M059J (cell line): ENCODE measurements at places on chromosomes 16 and 17.
A peak's percentile ranks its signal among the peaks of the same experiment; 100 is the strongest.

DNA sequence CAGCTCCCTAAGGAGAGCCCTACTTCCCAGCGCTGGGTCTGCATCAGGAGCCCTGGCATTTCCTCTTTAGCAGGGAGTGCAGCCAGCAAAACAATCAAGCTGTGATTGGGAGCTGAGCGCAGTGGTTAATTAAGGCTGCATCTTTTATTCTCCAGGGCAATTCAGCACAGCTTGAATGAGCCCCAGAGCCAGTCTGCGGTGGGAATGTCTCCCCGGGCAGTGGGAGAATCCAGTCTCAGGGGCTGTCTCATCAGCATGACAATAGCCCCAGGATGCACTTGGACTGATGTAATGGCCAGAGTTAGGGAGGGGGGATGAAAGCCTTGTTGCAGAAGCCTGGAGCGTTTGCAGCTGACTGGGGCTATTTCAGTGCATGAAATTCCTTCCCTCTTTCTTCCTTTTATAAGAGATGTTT is 292.6 kb upstream of the SOX9 start:
- peak; percentile 88 for DNase-seq

GRCh38 chr16:85912211-85912974 is 13.4 kb downstream of the IRF8 start:
- DNase-seq = no peak

DNA sequence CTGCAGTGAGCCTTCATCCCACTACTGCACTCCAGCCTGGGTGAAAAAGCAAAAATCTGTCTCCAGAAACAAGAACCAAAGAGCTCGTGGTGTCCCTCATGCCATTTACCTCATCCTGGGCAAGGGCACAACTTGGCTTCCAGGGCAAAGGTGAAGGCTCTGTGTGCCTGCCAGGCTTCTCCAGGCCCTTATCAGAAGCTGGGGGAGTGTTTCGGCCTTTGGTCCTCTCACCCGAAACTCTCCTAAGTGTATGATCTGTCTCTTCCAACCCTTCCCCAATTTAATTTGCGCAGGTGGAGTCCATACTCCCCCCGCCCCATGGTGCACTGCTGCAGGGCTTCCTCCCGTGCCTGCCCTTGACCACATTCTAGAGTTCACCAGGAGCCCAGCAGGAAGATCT is 1.1 kb downstream of the CES2 start:
- no peak for DNase-seq

DNA sequence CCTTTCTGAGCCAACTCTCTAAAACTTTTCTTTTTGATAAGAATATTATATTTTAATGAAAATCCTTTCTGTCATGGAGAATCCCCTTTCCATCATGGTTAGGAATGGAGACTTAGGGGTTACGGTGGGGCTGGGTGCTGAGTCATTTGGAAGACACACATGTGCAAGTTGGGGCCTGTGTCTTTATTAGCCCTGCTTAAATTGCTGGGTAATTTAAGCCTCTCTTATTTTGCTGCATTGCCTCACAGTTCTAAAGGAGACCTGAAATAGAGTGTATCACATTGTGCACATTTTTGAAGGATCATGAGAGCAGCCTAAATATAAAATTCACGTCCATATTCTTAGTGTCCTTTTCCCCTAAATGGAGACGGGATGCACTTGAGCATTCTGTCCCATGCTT is 61.8 kb upstream of the RBFOX1 start:
- DNase-seq = no peak

- DNase-seq = peak; percentile 98
These were observed 181.9 kb downstream of the SNX29 start for GRCh38 chr16:12158428-12158827.

DNA sequence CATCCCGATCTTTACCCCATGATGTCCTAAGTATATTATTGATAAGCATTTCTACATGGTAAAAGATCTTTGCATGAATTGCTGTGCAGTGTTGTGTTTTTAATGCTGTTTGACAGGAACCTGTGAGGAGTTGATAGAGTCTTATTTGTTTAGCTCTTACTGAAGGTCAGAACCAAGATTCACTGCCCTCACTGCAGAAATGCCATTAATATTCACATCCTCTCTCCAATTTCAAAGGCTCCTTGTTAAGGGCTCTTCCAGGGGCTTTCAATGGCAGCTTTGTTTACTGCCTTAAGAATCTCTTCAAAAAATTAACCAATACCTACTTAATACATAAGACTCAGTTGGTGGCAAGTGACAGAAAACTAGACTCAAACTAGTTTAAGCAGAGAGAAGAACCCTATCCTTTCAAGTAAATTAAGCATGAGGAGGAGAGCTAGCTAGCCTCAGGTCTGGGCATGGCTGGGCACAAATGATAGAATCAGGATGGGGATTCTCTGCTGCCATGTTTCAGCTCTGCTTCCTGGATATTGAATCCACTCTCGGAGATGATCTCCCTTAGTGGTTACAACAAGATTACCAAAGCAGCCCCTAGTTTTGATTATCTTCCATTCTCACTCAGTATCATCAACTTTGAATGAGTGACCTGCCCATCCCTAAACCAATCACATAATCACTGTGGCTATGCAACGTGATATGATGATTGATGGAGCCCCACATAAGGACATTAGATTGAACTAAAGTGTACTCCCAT is 311.8 kb downstream of the CDH11 start:
- DNase-seq = no peak

DNA sequence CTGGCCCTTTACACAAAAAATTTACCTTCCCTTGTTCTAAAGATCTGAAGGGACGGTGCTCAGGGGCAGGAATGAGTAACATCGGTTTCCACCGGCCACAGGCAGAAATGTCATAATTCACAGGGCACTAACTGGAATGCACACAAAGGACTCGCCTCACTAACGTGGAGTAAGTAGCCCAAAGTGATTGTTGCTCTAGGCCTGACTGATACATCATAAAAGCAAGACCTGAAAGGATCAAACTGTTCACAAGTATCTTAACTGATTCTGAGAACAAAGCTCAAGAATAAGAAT is 8.9 kb upstream of the TCF25 start:
- peak; percentile 57 for DNase-seq

- DNase-seq = no peak
These were observed 84.6 kb upstream of the GRIN2A start for GRCh38 chr16:10266809-10267208.

- DNase-seq = peak; percentile 23
These were observed 15.3 kb downstream of the SGF29 start for GRCh38 chr16:28569021-28569420.

GRCh38 chr17:31568539-31568938 is 177.1 kb downstream of the RAB11FIP4 start:
- DNase-seq = no peak

- no peak for DNase-seq
These were observed 758 bp downstream of the ADAMTS18 start for GRCh38 chr16:77434022-77434529.

- peak; percentile 19 for DNase-seq
These were observed 36.1 kb downstream of the GINS2 start for GRCh38 chr16:85652431-85653221.

DNA sequence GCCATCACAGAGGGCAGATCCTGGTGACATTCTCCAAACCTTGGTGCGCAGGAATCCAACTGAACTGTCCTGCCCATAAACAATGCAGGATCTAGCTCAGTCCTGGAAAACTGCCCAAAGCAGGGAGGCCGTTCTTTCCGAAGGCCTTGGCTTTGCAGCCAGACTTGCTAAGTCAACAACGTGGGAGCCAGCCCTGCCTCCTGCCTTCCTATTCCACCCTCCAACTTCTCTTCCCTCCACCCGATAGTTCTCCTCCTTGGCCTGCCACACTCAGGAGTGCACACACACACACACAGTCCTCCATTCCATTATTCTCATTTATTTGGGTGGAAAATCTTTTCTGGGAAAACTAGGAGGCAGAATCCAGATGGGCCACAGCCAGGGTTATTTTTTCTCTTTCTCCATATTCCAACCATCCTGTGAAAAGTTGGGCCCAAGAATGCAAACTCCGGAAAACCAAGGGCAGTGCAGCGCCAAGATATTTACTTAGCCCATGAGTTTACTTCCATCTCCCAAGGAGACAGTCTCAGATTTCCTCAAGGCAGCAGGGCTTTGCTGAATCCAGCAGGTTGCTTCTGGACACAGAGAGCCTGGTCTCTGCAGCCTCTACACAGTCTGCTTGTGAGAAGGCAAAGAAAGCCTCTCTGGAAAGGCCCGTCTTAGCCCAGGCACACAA is 15.8 kb downstream of the COPRS start:
- peak; percentile 60 for DNase-seq

- peak; percentile 30 for DNase-seq
These were observed 13.5 kb upstream of the ADORA2B start for GRCh38 chr17:15931394-15931793.

DNA sequence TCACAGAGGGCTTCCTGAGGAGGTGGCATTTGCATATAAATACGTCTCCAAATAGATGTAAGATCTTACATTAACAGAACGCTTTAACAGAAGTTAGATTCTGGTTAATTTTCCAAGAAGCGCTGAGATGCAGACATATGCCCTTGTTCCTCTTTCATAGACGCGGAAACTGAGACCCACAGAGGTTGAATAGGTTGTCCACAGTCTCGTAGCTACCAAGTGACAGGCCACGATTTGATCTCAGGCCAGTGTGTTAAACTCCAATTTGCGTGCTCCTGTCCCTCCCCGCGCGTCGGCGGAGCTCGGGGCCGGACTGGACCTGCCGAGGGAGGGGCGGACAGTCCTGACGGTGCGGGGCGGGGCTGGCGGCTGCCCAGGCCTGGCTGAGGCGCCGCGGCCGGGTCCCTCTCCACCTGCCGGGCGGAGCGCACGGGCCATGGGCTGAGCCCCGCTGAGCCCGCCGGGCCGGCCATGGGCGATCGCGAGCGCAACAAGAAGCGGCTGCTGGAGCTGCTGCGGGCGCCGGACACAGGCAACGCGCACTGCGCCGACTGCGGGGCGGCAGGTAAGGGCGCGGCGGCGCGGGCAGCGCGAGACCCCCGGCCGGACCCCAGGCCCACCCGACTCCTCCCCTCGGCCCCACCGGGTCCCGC is at the start of gene ADAP2:
ADAP2 (plus strand) TSS at position 402 of the 653 bp plus-strand sequence; CDS start at position 472, 70 bp downstream.
- DNase-seq = no peak

DNA sequence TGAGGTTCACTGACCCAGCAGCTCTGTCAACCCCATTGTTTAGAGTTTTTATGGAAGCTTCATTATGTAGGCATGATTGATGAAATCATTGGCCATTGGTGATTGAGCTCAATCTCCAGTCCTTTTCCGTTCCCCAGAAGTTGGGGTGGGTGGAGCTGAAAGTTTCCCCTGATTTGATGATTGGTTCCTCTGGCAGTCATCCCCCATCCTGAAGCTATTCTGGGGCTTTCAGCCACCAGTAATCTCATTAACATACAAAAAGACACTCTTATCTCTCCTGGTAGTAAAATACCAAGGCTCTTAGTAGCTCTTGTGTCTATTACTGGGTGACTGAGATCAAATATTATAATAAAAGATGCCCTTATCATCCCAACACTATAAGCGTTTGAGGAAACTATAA is 67.1 kb downstream of the TANC2 start:
- DNase-seq = no peak

DNA sequence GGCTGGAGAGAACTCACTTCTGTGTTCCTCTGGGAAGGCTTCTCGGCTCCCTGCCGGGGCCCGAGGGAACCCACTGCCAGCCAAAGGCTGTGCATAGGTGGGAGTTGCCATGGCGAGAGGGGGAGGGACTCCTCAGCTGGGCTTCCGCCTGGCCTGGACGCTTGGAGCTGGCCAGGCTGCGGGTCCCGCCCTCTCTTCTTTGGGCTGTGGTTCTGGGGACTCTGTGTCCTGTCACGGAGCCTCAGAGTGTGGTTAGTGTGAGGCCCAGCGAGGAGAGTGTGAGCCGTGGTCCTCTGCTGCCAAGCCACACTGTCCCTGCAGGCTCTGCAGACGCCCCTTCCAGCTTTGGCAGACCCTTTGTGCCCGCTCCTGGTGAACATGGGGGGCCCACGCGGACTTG is 123.1 kb downstream of the OR1D5 start:
- no peak for DNase-seq

DNA sequence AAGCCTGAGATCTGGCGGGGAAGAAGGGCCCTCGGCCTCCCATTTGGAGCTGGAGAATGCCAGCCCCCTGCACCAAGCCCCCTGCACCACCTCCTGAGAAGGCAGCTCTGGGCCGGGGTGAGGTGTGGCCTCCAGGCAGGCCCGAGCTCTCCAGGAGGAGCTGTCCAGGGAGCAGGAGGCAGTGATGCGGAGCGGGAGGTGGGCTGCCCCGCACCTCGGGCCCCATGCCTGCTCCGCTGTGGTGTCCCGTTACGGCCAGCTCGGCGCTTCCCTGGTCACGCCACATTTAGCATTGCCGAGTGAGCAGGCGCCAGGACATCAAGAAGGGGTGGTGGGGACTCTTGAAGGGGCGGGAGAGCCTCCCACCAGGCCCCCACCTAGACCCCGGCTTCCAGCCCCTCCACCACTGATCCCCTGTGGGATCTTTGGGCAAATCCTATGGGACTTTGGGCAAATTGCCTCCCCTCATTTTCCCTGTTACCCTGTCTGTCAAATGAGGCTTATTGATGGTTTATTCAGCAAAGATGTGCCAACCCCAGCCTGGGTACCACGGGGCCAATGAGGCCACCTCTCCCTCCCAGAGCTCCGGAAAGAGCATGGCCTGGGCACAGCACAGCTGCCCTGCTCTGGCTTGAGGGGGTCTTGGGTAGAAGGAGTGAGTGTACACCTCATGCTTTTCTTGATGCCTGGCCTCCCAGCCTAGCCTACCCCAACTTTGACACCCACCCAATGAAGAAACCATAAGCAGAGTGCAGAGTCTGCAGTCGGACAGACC is 15.3 kb downstream of the FOXN1 start:
- DNase-seq = no peak

DNA sequence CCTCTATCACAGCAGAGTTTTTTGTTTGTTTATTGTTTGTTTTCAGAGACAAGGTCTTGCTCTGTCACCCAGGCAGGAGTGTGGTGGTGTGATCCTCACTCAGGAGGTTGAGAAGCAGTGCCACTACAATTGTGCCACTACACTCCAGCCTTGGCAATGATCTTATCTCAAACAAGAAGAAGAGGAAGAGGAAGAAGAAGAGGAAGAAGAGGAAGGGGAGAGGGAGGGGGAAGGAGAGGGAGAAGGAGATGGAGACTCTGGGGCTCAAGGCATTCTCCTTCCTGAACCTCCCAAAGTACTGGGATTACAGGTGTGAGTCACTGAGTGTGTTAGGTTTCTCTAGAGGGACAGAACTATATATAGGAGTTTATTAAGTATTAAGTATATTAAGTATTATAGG is 17.1 kb upstream of the C17orf58 start:
- no peak for DNase-seq

DNA sequence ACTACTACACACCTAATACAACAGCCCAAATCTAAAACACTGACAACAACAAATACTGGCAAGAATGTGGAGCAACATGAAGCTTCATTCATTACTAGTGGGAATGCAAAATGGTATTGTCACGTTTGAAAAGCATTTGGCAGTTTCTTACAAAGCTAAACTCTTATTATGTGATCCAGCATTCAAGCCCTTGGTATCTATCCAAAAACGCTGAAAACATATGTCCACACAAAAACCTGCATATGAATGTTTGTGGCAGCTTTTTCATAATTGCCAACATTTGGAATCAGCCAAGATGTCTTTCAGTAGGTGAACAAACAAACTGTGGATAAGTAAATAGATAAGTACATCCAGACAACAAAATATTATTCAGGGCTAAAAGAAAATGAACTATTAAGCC is 501.1 kb upstream of the KIF2B start:
- DNase-seq = no peak

GRCh38 chr17:58148609-58149008 is 425 bp downstream of the OR4D1 start:
- no peak for DNase-seq
